ENCODE measurements at places on chromosomes 7 and 10.

DNA sequence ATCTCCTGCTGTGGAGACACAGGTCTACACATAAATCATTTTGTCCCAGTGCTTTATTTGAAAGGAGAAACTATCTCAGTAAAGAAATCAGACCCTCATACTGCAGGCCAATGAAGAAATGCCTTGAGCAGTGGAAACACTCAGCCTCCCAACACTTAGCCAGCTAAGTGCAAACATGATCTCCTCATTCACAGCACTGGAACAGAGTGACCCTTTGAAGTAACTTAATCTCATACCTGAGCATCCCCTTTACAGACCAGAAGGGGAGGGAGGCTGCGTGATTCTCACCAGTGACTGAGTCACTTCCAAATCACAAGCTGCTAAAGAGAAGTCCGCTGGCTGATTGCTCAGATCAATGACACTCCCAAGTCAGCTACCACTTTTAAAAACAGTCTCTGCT lies 4.5 kb downstream of the CHST15 start:
- DNase-seq = no peak

GRCh38 chr7:115086146-115086841 lies 164.4 kb downstream of the MDFIC start:
- no peak for DNase-seq

DNA sequence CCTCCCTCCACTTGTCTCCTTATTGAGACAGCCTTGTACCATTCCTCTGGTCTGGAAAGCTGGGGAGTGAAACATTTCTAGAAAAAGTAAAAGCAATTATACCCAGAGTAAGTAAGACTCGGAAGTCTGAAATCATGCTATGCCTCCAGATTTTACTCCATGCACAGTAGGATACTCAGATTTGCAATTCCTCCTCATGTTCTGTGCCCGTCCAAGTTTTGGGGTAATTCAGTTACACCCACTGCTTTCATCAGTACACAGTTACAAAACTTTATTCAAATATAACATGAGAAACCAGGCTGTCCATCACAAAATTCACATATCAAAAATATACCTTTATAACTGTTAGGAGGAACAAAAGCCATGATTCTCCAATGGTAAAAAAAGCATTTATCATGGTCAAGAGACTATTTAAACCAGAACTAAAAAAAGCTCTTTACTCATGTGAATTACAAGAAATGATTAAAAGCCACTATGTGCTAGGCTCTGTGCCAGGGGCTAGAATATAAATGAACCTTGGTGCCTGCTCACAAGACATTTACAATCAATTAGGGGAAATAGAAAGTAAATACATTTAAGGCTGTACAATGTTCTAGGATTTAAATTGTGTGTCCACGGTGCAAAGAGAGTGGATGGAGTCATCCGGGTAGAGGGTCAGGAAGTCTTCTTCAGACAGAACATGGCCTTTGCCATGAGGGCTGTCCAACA lies 320.2 kb downstream of the ELMO1 start:
- no peak for DNase-seq

DNA sequence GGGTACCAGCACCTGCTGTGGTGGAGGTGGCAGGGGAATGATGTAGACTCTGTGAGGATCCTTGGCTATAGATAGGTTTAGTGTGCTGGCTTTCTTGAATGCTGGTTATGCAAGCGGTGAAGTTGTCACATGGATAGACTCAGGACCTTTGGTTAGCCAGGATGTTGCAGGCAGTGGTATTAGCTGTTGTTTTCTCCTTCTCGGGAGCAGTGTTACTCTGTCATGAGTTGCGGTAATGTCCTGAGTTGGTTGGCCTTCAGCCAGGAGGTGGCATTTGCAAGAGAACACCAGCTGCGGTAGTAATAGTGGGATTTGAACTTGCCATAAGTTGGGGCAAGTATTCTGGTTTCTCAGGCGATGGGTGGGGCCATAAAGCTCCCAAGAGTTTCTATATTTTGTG lies 10.8 kb downstream of the AGK start:
- no peak for DNase-seq

GRCh38 chr10:106086391-106086790 lies 1078.1 kb downstream of the SORCS1 start:
- no peak for DNase-seq

- no peak for DNase-seq
These were observed 15.5 kb downstream of the CAMK2G start for GRCh38 chr10:73858750-73859427.

- DNase-seq = no peak
These were observed 24.9 kb upstream of the PALS2 start for GRCh38 chr7:24548390-24548789.

DNA sequence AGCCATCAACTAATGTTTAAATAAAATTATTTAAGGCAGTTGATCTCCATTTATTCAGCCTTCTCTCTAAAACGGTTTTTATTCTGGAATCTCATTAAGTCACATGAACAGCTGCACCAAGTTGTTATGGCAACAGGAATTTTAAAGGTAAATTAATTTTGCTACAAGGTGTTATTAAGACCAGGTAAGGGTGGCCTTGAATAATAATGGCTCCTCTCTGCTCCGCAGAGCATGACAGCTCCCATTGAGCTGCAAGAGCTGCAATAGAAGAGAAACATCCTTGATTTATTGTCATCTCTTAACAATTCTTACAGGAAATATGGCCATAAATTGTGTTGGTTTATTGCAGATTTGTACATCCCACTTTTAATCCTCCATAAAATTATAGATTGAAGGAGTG lies 165.8 kb downstream of the KLF6 start:
- no peak for DNase-seq

DNA sequence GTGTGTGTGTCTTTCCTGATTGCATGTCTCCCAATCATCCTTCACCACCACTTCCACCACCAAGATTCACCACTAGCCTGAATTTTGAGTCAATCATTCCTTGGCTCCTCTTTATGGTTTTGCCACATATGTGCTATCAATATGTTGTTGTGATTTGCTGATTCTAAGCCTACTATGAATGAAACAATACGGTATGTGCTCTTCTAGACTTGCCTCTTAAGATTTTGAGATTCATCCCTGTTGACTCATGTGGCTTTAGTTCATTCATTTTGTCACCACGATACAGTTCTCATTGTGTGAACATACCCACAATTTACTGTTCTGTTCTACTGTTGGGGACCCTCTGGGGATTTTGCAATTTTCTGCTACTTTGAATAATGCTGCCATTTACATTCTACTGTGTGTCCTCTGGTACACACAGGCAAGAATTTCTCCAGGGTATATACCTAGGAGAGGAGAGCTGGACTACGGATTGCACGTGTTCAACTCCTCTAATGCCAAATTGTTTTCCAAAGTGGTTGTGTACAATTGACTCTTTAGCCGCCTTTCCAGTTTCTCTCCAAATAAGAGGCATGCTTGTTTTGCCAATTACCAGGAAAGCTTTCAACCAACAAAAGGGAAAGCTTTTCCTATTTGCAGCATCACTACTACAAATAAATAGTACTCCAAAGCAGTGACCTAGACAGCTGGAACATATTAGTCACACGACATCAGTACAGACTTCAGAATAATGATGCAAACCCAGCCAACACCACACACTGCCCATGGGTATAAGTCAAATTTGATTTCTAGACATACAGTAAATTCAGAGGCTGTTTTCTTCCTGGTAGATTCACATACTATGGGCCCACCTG lies 30.0 kb downstream of the SGMS1 start:
- DNase-seq = no peak

DNA sequence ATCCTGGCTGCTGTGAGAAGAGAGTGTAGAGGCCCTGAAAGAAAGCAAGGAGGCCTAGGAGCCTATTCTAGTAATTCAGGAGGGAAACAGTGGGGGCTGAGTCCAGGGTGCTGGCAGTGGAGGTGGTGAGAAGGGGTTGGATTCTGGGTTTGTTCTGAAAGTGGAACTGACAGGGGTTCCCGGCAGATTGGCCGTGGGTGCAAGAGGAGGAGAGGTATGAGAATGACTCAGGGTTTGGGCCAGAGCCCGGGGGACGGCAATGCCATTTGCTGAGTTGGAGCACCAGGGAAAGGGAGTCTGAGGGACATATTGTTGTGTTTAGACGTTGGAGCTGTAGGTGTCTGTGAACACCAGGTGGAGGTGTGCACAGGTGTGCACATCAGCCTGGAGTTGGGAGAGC lies 38.5 kb downstream of the NPTX2 start:
- DNase-seq = no peak

DNA sequence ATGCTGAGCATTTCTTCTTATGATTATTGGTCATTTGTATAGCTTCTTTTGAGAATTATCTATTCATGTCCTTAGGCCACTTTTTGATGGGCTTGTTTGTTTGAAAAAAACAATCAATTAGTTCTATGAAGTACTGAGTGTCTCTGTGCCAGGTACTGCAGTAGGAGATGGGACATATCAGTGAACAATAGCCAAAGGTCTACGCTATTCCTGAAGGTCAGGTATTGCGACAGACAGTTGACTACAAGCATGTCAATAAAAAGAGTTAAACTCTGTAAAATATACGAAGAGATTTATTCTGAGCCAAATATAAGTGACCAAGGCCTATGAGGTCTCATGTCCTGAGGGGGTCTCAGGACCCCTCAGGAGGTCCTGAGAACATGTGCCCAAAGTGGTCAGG lies 122.1 kb upstream of the NFE2L3 start:
- no peak for DNase-seq

DNA sequence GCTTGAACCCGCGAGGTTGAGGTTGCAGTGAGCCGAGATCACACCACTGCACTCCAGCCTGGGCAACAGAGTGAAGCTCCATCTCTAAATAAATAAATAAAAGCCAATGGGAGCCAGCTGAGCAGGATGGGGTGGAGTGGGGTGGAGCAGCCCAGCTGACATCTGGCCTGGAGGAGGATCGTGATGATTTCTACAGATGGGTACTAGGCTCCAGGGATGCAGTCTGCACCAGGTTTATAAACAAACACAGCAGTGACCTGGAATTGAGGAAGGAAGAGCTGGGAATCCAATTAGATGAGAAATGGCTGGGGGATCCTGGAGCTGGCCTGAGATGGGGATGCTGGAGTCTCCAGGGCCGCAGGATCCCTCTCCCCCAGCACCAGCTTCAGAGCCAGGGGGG lies 7.3 kb upstream of the GRIFIN start:
- no peak for DNase-seq

- DNase-seq = no peak
These were observed 116.2 kb downstream of the SH3PXD2A start for GRCh38 chr10:103739039-103739764.

DNA sequence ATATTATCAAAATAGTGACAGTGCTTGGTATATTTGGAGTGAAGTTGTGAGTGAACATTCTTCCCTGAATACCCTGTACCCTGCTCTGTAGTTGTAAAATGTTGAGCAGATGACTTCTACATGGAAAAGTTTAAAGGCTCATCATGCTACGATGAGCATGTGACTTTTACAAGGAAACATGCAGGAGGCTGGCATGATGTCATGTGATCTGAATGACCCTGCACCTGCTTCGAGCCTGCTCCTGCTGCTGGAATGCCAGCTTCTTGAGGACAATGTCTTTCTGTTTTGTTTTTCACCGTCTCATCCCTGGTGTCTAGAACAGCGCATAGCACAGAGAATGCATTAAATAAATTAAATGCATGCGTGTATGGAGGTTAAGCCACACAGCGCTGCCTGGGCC lies 5.4 kb upstream of the INPP5A start:
- no peak for DNase-seq

DNA sequence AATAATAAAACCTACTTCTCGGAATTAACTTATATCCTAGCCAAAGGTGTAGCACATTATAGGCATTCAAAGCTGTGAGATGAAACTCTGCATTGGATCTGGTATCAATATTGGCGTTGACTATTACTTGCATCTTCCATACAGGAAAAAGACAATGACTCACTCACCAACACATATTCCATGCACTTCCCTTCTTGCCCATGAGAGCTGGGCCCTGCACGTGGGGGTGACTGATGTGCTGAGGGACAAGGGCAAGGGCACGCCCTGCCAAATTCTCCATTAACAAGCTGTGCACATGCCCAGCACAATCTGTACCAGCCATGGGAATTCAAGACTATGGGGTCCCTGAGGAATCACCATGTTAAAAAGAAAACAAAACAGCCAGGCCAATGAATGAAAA lies 188.1 kb upstream of the PDE1C start:
- DNase-seq = no peak

DNA sequence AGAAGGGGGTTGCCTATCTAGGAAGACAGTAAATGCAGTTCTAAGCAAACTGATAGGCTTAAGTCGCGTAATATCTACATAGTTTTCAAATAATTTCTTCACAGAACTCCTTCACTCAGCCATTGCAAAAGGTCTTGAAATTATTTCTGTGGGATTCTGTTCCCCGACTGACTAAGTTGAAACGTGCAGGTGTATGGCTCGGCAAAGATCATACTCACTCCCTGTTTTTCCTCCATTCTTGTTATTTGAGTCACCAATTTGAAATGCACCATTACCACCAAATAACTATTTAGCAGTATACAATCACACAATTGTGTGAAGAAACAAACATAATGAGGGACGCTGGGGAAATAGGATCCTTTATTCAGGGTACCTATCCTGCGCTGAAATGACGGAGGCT lies 771.1 kb downstream of the GATA3 start:
- DNase-seq = no peak

All from inflammatory macrophage treated with lipopolysaccharide for 1 hour (primary cell).